M059J (cell line): ENCODE measurements at places on chromosomes 5 and 9. TPM values are rescaled to one million over a fixed set of nuclear protein-coding genes. Genes with fewer than 3 reads are reported as not detected.

GRCh38 chr9:77901771-77902170 is 129.8 kb downstream of the GNAQ start:
- DNase-seq = no peak

DNA sequence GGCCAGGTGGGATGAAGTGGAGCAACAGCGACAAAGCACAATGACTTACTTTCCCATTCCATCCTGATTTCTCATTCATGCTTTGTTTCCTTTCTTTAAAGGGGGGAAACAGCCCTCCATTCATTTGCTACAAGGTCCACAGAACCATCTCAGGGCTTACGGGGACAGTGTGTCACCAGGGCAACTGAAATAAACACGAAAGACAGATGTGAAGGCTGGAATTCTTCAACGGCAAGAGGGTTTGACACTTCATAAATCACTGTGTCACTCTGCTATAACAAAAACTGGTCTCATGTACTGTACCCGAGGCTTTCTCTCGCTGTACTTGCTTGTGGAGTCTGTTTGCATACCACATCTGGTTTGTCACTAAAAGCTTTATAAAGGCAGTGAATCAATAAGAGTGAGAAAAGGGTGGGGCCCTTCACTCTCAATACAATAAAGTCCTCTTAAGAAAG is 150.8 kb downstream of the EFNA5 start:
- DNase-seq = no peak

- no peak for DNase-seq
Observed at GRCh38 chr9:34884747-34885189, 73.3 kb upstream of the PHF24 start.

DNA sequence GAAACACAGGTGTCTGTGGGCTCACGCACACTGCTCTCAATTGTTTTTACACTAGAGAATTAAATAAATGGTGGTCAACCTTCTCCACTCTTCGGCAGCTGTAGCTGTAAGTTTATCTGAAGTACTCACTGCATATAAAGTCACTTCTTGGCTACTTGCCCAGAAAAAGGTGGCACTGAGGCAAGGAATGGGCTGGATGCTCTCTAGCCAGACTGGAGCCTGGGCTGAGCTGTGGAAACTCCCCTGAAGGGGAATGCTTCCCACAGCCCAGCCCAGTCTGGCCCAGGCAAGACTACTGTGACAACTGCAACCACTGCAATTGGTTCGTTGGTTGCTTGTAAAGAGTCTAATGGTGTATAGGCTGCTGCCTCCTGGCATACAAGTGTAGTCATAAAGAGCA is 4.5 kb downstream of the LEAP2 start:
- peak; percentile 80 for DNase-seq

GRCh38 chr9:25570802-25571201 is 107.4 kb downstream of the TUSC1 start:
- no peak for DNase-seq

- DNase-seq = no peak
Observed at GRCh38 chr9:109715344-109715743, 64.7 kb upstream of the PALM2AKAP2 start.

- DNase-seq = no peak
Observed at GRCh38 chr9:118263949-118264348, 559.7 kb downstream of the TLR4 start.

- no peak for DNase-seq
Observed at GRCh38 chr9:6905850-6906375, 148.1 kb downstream of the KDM4C start.

GRCh38 chr5:142295960-142296860 is 28.6 kb downstream of the SPRY4 start:
- no peak for DNase-seq

DNA sequence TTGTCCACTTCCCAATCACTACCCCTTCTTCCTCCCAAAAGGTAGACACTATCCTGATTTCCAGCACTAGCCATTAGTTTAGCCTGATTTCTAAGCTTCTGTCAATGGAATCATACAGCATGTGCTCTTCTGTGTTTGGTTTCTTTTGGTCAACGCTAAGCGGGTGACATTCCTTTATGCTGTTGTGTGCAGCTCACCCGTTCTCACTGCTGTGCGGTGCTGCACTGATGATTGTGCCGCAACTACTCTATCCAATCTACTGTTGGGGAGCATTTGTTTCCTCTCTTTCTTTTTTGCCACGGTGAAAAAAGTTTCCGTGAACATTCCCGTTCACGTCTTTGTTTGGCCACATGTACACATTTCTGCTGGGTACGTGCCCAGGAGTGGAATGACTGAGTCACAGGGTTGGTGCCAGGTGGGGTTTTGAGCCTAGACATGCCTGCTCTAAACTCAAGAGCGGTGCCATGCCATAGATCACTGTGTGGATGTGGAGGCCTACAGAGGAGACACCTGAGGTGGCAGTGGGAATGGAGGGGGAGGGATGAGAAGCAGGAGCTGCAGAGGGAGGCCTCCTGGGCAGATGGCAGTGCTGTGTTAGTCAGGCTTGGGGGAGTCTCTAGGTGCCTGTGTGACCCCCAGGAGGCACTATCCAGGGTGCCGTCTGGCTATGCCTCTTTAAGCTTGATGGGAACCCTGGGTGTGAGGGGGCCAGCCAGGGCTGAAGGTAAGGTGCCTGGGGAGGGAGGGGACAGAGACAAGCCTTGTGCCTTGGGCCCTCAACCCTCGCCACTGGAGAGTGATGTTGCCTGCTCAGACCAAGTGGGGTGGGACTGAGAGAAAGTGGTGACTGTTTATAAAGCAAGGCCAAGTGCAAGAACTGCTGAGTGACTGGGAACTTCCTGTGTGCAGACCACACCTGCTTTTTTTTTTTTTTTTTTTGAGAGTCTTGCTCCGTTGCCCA is 11.4 kb upstream of the ANKRD33B start:
- peak; percentile 83 for DNase-seq

DNA sequence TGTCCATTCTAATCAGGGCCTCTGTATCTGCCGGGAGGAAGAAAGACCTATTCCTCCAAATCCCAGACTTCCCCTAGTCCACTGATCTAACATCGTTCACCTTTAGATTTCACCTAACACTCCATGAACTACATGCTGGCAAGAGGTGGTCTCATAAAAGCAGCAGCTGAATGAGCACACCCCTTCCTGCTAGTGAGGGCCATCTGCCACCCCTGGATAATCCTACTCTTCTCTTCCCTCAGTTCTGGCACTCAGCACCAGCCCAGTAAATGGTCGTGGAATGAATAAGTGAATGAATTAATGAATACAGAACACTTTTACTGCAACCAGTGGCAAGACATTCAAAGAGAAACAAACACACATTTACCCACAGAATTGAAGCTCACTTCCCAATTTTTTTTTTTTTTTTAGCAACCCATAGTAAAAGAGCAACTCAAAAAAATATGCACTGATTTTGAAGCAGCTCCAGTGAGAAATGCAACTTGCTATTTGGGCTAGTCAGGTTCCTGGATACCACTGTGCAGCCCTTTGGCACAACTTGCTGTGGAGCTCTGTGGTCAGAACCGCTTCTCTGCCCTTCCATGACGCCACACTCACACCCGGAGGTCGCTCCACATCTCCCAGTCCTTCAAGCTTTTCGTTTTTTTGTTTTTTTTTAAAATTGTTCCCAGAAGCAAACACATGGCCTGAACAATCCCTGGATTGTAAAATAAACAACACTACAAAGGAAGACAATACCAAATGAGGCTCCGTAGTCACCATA is 6.2 kb downstream of the RNF183 start:
- DNase-seq = no peak

DNA sequence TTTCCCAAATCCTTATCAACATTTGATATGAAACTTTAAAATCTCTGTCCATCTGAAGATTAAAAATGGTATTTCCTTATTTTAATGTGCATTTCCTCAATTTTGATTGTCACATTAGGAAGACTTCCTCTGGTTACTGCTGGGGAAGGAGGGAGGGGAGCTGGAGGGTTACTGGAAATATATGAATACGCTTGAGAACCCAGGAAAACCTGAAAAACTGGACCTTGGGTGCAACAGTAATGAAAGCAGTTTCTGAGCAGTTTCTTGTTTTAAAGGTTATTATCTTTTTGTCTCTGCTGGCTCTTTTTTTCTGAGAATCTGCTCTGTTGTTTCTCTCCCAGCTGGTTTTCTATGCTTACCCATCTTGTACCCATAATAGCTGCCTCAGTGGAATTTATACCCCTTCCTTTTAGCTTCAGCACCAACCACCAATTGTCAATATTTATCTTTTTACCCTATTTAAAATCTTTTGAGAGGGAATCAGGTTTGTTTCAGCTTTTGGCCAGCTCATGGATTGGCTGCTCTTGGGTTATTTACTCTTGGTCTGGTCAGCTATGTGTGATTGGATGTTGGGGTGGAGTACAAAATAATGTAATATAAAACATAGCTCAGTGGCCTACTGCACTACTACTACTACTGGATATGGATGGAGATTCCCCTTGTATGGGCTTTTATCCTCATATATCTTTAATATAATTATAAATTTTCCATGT is 67.4 kb downstream of the UNC13B start:
- DNase-seq = no peak

DNA sequence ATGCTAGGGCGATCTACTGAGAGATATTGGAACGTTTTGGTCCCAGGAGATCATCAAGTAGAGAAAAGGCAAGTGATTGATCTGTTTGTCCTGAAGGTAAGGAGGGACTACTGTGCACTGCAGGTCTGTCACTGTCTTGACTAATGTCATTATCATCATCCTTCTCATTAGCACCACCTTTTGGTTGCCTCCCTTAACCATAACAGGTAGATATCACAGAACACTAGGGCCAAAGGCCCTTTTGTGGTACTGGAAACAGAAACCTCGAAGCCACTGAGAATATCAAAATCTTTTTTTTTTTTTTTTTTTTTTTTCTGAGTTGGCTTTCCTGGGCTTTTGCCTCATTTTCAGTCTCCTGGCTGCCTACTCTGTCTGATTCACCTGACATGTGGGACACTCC is 134.0 kb downstream of the KCTD16 start:
- DNase-seq = no peak

DNA sequence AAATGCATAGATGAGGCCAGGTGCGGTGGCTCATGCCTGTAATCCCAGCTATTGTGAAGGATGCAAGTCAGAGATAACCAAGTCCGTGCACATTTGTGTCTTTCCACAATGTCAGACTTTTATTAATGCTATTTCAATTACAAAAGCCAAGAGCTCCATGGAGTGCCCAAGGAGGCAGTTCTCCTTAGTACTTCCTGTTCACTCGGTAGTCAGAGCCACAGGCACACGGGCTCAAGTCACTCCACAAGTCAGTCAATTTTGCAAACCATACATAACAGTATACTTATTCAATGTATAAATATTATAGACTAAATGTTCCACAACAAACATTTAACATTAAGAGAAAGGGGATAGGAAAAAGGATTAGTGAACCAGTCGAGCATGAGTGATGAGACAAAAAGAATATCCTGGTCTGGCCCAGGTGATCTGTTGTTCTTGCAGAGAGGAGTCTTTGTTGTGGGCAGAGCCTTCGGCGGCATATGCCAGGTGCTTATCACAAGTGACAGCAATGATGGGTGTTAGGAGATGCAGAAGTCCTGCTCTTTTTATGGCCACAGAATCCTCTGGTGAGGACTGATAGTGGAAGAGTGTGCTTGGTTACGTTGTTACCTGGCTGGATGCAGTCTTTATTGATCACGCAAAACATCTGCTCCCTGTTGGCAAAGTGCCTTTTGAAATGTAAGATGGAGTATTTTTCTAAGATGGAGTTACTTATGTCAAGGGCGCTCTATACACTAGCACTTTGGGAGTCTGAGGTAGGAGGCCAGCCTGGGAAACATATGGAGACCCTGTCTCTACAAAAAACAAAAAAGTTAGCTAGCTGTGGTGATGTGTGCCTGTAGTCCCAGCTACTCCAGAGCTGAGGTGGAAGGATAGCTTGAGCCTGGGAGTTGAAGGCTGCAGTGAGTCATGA is 167.0 kb upstream of the FBXL17 start:
- DNase-seq = no peak

DNA sequence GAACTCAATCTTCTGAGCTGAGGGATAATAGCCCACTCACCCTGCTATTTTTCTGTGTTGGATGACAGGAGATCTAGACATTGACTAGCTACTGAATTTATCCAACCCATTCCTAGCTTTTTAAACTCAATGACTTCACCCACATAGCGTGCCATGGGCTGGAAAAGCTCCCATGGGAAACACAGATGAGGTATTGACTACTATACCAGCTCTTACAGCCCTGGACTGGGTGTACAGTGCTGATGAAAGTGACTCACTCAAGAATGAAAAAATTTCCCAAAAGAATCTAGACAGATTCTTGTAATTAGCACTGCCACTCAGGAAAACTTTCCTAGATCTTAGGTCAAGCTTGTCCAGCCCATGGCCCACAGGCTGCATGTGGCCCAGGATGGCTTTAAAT is 72.7 kb upstream of the NREP start:
- DNase-seq = peak; percentile 90

DNA sequence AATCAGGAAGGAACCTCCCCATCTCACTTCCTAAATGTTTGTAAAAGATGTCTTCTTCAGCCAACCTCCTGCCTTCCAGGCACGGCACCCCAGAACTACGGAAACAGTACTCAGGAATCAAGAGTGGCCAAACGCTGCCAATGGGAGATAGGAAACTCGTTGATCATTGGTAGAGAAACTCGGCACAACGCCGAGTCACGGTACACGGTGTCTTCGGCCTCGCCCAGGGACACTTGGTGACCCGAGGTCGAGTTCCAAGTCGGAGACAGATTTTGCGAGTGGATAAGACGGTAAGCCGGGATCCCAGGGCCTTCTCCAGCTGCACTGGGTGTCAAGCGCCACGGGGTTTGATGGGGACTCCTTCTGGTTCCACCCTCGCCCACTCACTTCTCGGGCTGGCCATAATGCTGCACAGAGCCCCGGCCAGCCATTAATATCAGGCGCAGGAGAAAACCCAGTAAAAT is 343 bp downstream of the KIAA0825 start:
- DNase-seq = peak; percentile 82

DNA sequence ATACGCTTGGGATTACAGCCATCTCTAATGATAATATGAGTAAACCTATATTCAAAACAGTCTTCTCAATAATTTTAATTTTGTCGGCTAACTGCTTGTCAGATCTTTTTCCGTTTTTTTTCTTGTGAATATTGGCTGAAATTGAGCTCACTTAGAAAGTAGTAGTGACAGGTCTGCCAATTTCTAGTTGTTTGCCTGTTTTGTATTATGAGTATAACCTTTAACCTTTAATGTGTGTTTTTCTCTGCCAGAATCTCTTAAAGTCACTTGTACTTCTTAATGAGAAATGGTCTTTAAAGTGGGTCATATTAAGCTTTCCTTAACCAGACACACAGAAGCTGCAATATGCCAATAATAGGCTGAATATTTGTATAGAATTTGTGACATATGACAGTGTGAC is 511.0 kb downstream of the CSNK1G3 start:
- DNase-seq = no peak

DNA sequence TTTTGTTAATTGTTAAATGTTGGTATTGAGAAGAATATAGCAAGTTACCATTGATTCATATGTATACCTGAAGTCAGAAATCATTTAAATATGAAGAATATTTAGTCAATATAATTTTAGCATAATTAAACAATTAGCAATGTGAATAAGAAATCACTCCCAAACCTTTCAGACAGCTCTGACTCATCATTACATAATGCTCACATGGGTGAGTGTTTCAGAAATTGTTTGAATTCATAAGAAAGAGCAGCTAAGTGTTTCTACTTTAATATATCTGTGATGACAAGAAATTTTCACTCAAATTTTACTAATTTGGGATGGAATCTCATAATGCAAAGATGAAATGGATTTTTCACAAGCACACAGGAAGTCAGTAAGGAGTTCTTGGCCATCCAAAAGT is 42.0 kb upstream of the CDC42SE2 start:
- DNase-seq = peak; percentile 22

Gene MSX2
- not detected in 2 replicates for total RNA-seq

Gene DEPDC1B
- total RNA-seq = 15.9 and 27.3 TPM in 2 replicates

Gene ZNF883
- 7.3 and 8.1 TPM in 2 replicates for total RNA-seq

Gene OR4F3
- not detected in 2 replicates for total RNA-seq

Gene CCDC192
- total RNA-seq = not detected in 2 replicates

Gene ARID3C
- total RNA-seq = not detected in 2 replicates

Gene ZNF169
- 1.4 and 1.6 TPM in 2 replicates for total RNA-seq

Gene C9
- not detected in 2 replicates for total RNA-seq

Gene CENPK
- 18.5 and 31.3 TPM in 2 replicates for total RNA-seq
